ENCODE measurements at places on chromosomes 2 and 18.

GRCh38 chr18:59954755-59955156 is 55.0 kb downstream of the PMAIP1 start:
- DNase-seq: no peak

DNA sequence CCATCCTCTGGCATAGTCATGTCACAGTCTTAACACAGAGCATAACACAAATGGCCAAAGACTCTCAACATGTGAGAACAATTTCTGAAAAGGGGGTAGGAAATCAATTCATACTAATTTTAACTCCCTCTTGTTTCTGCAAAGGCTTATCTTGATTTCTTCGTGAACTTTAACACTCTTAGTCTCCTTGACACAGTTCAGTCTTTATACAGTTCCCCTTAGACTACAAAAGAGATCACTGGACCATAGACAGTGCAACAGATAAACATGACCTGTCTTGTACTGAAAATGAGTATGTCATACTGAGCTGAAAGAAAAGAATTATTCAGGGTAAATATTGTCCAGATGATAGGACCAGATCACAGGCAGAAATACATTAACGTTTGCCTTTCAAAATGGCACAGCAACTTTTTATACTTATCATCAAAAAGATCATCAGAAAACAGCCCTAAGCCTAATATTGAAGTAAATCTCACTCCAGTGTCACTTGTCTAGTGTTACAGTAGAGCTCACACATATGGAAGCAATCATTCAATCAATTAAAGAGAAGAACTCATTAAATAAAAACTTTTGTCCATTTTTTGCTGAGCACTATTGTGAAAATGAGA is 56.4 kb upstream of the VRK2 start:
- DNase-seq: no peak

- DNase-seq: no peak
Measured at GRCh38 chr2:70977605-70978205, 725 bp upstream of the ANKRD53 start.

DNA sequence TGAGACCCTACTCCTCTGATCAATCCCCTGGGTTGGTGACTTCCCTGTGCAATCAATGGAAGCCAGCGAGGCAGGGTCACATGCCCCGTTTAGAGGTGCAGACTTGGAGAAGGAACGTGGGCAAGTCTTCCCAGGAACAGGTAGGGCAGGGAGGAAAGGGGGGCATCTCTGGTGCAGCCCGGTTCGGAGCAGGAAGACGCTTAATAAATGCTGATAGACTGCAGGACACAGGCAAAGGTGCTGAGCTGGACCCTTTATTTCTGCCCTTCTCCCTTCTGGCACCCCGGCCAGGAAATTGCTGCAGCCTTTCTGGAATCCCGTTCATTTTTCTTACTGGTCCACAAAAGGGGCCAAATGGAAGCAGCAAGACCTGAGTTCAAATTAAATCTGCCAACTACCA is 821 bp upstream of the PROC start:
- no peak for DNase-seq

DNA sequence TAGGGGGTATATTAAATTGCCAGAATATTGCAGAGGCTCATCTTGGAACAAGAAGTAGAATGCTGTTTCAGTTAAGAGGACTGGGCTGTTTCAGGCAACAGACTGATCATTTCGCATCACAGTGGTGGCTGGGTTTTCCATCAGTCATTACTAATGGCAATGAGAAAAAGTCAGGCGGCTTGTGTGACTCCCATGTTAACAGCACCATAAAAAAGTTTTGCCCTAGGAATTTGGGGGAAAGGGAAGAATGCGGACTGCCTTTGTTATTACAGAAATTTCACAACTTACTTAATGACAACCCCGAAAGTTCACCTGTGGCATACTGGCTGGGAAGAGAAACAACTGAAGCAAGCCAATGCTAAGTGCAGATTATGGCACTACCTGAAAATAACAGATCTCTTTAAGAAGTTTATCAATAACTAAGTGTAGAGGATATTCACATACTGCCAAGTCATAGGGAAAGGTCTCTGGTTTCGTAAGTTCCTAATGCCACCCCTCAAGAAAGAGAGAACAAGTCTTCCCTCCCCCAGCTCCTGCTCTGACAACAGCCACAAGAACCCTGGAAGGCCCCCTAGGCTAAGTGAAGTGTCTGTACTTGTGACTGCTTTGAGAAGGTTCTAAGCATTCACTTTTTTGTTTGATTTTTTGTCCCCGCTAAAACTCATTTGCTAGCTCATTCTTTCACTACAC is 40.5 kb upstream of the AP1S3 start:
- DNase-seq: no peak

Data from stimulated activated CD4-positive, alpha-beta T cell treated with anti-CD3 and anti-CD28 coated beads, Interleukin-1b, Interleukin-23, amount 100 ng/mL, for 4 hours (primary cell).